ENCODE measurements at places on chromosomes 5 and 9.

DNA sequence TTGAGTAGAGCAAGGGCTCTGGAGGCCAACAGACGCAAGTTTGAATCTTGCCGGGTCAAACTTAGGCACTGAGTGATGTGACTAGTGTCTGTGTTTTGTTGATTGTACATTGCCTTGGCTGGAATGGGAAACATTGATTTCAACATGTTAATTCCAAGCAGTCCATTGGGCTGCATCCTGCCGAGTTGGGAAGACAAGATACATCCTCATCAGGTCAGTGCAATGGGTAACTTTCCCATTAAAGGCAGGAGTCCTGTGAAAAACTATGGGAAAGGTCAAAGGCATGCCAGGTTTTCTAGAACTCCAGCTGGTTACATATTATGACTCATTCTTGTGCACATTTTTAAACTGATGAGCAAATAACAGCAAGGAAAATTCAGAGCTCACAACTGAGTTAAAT, 126.5 kb upstream of the ABCA1 start:
- H3K27me3 ChIP-seq: no peaks in the 10 kb centered on the region
- H3K27ac ChIP-seq: no peak overlapping the region
- no peak overlapping the region for H3K4me3 ChIP-seq
- H3K4me1 ChIP-seq: no peaks in the 10 kb centered on the region
- H3K36me3 ChIP-seq: no peaks in the 10 kb centered on the region

GRCh38 chr5:65440456-65440855, 41.3 kb downstream of the ADAMTS6 start:
- no peaks in the 10 kb centered on the region for H3K36me3 ChIP-seq
- DNase-seq: no peak

DNA sequence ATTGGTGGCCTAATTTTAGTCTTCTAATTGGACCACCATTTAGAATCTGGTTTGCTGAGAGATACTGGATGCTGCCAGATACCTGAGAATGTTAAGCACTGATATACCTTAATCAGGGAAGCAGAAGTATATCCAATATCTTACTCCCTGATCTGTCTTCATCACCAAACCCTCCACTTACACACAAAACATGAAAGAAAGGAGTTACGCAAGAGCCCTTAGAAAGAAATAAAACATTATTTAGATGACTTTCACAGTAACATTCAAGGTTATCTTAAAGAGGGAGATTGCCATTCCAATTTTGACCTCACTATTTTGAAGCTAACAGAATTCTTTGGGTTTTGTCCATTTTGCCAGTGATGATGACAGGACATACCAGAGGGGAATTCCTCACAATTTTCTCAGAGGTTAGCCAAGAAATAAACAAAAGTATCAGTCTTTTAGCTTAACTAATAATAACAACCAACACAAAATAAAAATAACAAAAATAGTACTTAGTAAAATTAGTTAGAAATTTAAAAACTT, 496.1 kb downstream of the NFIB start:
- no peak for DNase-seq
- no peaks in the 10 kb centered on the region for H3K36me3 ChIP-seq
- H3K27ac ChIP-seq: no peak overlapping the region
- H3K4me3 ChIP-seq: no peak overlapping the region

- no peaks in the 10 kb centered on the region for H3K4me1 ChIP-seq
- no peaks in the 10 kb centered on the region for H3K27me3 ChIP-seq
- no peak overlapping the region for H3K27ac ChIP-seq
Observed at GRCh38 chr5:122981846-122982245, 54.7 kb downstream of the PPIC start.

- no peak overlapping the region for H3K4me3 ChIP-seq
- H3K4me1 ChIP-seq: no peaks in the 10 kb centered on the region
- no peak overlapping the region for H3K27ac ChIP-seq
- DNase-seq: no peak
- H3K36me3 ChIP-seq: no peaks in the 10 kb centered on the region
- no peaks in the 10 kb centered on the region for H3K27me3 ChIP-seq
Observed at GRCh38 chr5:42467572-42467971, 44.3 kb downstream of the GHR start.

- H3K4me3 ChIP-seq: no peak overlapping the region
- no peak overlapping the region for H3K27ac ChIP-seq
- H3K27me3 ChIP-seq: no peaks in the 10 kb centered on the region
- H3K36me3 ChIP-seq: no peaks in the 10 kb centered on the region
Observed at GRCh38 chr5:139063664-139064054, 134.5 kb downstream of the SIL1 start.

DNA sequence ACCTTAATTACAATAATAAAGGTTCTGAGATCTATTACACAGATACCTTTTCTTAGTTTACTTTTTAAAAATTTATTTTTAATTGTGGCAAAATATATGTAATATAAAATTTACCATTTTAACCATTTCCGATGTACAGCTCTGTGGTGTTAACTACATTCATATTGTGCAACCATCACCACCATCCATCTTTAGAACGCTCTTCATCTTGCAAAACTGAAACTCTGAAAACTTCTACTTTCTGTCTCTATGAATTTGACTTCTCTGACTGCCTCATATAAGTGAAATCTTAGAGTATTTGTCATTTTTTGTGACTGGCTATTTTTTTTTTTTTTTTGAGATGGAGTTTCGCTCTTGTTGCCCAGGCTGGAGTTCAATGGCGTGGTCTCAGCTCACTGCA, 26.8 kb downstream of the WWC1 start:
- no peak overlapping the region for H3K27ac ChIP-seq
- H3K27me3 ChIP-seq: no peaks in the 10 kb centered on the region
- no peak overlapping the region for H3K4me3 ChIP-seq
- no peaks in the 10 kb centered on the region for H3K36me3 ChIP-seq
- H3K4me1 ChIP-seq: no peaks in the 10 kb centered on the region
- DNase-seq: no peak

DNA sequence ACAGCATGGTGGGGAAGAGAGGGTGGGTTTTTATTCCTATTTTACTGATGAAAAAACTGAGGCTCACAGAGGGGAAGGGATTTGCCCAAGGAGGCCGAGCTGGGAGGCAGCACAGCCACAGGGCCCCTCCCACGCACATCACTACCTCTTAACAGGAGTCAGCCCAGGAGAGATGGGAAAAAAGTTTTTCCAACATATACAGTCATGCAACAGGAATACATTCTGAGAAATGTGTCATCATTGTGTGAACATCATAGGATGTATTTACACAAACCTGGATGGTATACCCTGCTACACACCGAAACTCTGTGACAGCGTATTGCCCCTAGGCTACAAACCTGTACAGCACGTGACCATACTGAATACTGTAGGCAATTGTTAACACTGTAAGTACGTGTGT, 11.6 kb downstream of the TRAF1 start:
- H3K27ac ChIP-seq: peak overlapping the region; percentile 63
- no peak overlapping the region for H3K4me3 ChIP-seq
- no peaks in the 10 kb centered on the region for H3K27me3 ChIP-seq

GRCh38 chr5:120509053-120509452, 45.0 kb downstream of the PRR16 start:
- H3K27ac ChIP-seq: no peak overlapping the region
- no peaks in the 10 kb centered on the region for H3K36me3 ChIP-seq
- H3K4me1 ChIP-seq: peaks cover 10% of the 10 kb centered on the region
- no peak overlapping the region for H3K4me3 ChIP-seq
- H3K27me3 ChIP-seq: no peaks in the 10 kb centered on the region

DNA sequence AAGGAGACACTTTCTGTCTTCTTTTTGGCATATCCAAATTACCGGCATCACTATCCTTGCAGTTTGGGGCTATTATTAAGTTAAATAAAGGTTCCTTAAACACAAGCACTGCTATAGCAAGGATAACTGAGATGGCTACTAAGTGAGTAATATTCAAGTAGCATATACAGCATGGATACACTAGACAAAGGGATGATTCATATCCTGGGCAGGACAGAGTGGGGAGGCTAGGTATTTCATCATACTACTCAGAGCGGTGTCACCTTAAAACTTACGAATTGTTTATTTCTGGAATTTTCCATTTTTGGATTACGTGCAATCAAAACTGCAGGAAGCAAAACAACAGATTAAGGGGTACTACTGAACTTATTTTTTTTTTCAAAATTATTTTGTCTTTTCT, 54.1 kb downstream of the FER start:
- H3K4me1 ChIP-seq: no peaks in the 10 kb centered on the region
- H3K27ac ChIP-seq: no peak overlapping the region
- peaks cover 21% of the 10 kb centered on the region for H3K36me3 ChIP-seq
- DNase-seq: no peak
- no peak overlapping the region for H3K4me3 ChIP-seq

- H3K27me3 ChIP-seq: no peaks in the 10 kb centered on the region
- no peaks in the 10 kb centered on the region for H3K4me1 ChIP-seq
- H3K36me3 ChIP-seq: no peaks in the 10 kb centered on the region
- H3K27ac ChIP-seq: no peak overlapping the region
- no peak overlapping the region for H3K4me3 ChIP-seq
- no peak for DNase-seq
Observed at GRCh38 chr5:79151942-79152671, 40.5 kb downstream of the BHMT start.

- H3K27ac ChIP-seq: no peak overlapping the region
- no peaks in the 10 kb centered on the region for H3K4me1 ChIP-seq
- H3K27me3 ChIP-seq: no peaks in the 10 kb centered on the region
- no peak for DNase-seq
- H3K4me3 ChIP-seq: no peak overlapping the region
Observed at GRCh38 chr5:171724468-171725204, 61.0 kb upstream of the SMIM23 start.

DNA sequence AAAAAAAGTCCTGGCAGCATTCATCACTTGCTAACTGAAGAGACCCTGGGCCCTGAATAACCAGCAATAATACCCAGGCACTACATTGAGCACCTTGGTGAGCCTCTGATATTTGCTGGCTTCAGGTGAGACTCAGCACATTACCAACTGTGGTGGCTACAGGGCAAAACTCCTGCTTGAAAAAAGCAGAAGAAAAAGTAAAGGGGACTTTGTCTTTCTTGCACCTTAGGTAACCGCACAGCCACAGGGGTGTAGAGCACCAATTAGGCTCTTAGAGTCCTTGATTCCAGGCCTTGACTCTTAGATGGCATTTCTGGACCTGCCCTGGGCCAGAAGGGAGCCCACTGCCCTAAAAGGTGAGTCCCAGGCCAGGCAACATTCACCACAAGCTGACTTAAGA, 269.5 kb downstream of the AUH start:
- no peak overlapping the region for H3K27ac ChIP-seq
- DNase-seq: no peak
- no peaks in the 10 kb centered on the region for H3K4me1 ChIP-seq
- H3K36me3 ChIP-seq: no peaks in the 10 kb centered on the region
- no peak overlapping the region for H3K4me3 ChIP-seq
- no peaks in the 10 kb centered on the region for H3K27me3 ChIP-seq

GRCh38 chr5:78841767-78842166, 143.3 kb downstream of the ARSB start:
- H3K27ac ChIP-seq: no peak overlapping the region
- DNase-seq: no peak
- no peaks in the 10 kb centered on the region for H3K36me3 ChIP-seq
- no peaks in the 10 kb centered on the region for H3K27me3 ChIP-seq
- H3K4me1 ChIP-seq: no peaks in the 10 kb centered on the region
- H3K4me3 ChIP-seq: no peak overlapping the region

GRCh38 chr5:108905805-108906204, 158.1 kb downstream of the FER start:
- no peaks in the 10 kb centered on the region for H3K27me3 ChIP-seq
- no peaks in the 10 kb centered on the region for H3K36me3 ChIP-seq
- DNase-seq: no peak
- no peaks in the 10 kb centered on the region for H3K4me1 ChIP-seq

GRCh38 chr9:76810377-76810957, 46.2 kb downstream of the PCA3 start:
- no peaks in the 10 kb centered on the region for H3K27me3 ChIP-seq
- no peak overlapping the region for H3K27ac ChIP-seq
- H3K4me3 ChIP-seq: no peak overlapping the region
- DNase-seq: no peak
- H3K4me1 ChIP-seq: no peaks in the 10 kb centered on the region
- peaks cover 29% of the 10 kb centered on the region for H3K36me3 ChIP-seq

DNA sequence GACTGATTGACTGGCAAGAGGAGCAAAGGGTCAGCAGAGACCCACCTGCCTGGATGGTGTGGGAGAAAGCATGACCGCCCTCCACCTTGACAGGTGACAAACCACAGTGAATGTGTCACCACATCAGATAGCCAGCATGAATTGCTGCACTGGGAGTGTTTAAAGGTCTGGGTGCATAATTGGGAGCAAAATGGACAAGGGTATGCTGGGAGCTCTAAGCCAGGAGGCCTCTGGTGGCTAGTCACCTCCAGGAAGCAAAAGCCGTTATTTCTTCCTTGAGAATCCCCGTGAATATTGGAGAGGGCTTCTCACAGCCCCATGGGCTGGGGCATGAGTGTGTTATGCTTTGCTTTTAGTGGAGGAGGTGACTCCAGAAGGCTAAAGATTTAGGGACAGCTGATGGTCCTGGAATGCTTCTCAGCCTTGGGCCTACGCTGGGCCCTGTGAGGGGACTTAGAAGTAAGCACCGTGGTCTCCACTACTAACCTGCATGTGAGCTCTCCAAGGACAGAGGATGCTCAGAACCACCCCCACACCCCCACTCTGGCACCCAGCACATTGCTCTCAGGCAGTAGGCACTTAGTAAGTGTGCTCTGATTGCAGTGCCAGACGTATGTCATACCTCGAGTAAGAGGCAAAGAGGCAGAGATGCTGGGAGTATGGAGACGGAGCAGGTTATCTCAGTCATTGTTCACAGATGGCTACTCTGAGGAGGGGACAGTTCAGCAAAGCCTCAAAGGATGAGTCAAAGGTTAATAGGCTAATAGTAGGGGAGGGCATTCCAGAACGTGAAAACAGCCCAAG, 9.1 kb upstream of the IRF1 start:
- no peak for DNase-seq
- peak overlapping the region; percentile 32 for H3K27ac ChIP-seq
- H3K27me3 ChIP-seq: no peaks in the 10 kb centered on the region
- peaks cover 19% of the 10 kb centered on the region for H3K4me1 ChIP-seq
- no peaks in the 10 kb centered on the region for H3K36me3 ChIP-seq

GRCh38 chr5:168822745-168823281, 243.6 kb upstream of the PANK3 start:
- no peaks in the 10 kb centered on the region for H3K36me3 ChIP-seq
- no peak overlapping the region for H3K4me3 ChIP-seq
- no peak overlapping the region for H3K27ac ChIP-seq
- H3K4me1 ChIP-seq: no peaks in the 10 kb centered on the region
- DNase-seq: no peak

DNA sequence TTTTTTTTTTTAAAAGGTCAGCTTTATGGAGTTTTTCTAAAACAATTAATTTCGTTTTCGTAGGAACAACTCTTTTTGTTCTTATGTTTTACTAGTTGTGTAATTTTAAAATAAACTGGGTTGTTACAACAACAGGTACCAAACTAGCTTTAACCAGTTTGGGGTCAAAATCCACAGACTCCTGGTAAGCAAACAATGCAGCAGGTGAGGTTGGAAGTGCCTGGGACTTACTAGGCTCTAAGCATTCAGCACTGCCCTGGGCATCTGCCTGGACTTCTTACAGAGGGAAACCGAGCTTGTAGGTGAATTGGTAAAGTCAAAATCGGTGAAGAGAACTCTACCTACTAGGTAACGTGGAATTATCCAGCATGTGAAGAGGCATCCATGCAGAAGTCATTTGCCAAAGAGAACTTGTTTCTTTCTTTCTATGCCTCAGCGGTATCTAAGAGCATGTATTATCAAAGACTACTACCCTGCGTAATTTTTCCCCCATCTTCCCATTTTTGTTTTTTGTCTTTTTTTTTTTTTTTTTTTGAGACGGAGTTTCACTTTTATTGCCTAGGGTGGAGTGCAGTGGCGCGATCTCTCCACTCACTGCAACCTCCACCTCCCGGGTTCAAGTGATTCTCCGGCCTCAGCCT, 145.4 kb downstream of the KCTD16 start:
- H3K4me3 ChIP-seq: no peak overlapping the region
- no peaks in the 10 kb centered on the region for H3K4me1 ChIP-seq
- H3K36me3 ChIP-seq: no peaks in the 10 kb centered on the region
- no peak for DNase-seq
- H3K27ac ChIP-seq: no peak overlapping the region

Measured in ascending aorta (tissue), 2 donors.